ENCODE measurements at places on chromosomes 2 and 18. TPM values are rescaled to one million over a fixed set of nuclear protein-coding genes. Genes with fewer than 3 reads are reported as not detected.

Gene PTMA
- 234 TPM for total RNA-seq

Gene SFT2D3
- total RNA-seq: 3.8 TPM

Gene FOXI3
- total RNA-seq: not detected

Gene CCDC138
- total RNA-seq: 1.5 TPM

Gene RIT2
- not detected for total RNA-seq

Gene THAP4
- total RNA-seq: 94.7 TPM

All from right atrium auricular region (tissue), 2 donors.